ENCODE measurements at places on chromosomes 3 and 15.

DNA sequence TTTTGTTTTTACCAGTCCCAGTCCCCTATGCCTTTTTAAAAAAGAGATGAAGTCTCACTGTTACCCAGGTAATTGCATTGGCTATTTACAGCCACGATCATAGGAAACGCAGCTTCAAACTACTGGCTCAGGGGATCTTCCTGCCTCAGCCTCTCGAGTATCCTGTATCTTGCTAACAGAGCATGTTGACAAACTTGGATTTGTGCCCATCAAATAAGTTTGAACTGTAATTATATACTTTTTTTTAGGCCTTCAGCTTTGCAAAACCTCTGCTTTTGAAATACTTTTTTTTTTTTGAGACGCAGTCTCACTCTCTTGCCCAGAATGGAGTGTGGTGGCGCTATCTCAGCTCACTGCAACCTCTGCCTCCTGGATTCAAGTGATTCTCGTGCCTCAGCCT lies 3.0 kb upstream of the EDEM1 start:
- DNase-seq, result no peak

GRCh38 chr3:13064964-13065363 lies 8.3 kb downstream of the IQSEC1 start:
- DNase-seq, result no peak

DNA sequence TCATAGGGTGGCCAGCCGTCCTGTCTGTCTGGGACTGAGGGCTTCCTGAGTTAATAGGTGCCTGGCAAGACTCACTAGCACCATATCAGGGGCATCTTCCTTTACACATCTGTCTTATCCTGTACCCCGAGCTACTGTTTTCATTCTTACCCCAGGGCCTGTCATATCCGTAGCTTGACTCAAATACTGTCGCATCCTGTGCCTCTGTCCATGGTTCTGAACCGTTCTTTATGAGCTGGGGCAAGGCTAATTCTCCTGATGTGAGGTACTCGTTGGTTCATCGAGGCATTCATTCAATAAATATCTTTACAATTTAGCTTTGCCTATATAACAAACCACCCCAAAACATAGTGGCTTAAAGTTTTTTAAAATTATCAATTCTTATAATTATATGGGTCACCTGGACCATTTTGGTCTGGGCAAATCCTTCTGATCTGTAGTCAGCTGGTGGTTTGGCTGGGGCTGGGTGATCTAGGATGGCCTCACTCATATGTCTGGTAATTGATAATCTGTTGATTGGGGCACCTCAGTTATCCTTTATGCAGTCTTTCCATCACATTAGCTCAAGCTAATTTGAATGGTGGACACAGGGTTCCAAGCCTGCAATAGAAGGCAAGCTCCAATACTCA lies 121.2 kb downstream of the TLE3 start:
- DNase-seq, result peak; percentile 40

DNA sequence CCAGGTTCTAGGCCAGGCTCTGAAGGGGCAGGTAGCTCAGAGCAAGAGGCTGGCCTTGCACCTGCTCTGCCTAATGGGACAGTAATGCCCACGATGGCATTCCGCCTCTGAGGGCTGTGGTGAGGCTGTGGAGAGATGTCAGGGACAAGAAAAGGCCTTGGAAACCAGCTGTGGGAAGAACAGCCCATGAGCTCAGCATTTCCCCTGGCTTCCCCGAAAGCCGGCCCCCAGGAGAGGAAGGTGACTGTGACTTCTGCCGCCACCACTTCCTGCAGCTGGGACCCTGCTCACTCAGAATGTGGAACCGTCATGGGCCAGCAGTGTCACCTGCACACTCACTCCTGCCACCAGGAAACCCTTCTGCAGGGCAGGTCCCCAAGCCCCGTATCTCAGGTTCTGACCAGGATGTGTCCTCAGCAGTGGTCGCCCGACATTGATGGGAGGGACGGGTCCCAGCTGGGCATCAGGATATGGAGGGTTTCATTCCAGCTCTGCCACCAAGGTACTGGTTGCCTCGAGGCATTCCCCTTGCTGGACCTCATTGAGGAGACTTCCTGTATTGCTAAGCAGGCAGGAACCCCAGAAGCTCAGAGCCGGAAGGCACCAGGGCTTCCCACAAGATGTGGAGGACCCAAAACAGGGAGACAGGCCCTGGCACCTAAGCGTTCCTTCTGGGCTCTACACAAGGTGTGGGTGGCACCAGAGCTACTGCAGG lies 30.7 kb downstream of the SEMA7A start:
- peak; percentile 39 for DNase-seq

DNA sequence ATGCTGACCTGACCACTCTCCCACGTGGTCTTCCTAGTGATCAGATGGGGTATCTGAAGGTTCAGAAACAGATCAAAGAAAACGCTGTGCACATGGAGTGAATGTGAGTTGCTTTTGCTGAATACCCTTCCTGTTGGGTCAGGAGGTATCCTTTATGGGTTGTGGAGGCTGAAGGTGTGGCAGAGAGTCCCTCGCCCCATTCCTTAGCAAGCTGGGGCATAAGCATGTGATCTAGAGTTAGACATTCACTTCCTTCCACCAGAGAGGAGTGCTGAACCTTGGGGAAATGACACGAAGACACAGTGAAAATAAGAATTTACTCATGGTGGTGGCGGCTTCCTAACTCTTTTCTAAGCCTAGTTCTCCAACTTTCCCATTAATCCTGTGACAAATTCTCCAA lies 27.8 kb upstream of the SPTBN5 start:
- DNase-seq, result no peak

DNA sequence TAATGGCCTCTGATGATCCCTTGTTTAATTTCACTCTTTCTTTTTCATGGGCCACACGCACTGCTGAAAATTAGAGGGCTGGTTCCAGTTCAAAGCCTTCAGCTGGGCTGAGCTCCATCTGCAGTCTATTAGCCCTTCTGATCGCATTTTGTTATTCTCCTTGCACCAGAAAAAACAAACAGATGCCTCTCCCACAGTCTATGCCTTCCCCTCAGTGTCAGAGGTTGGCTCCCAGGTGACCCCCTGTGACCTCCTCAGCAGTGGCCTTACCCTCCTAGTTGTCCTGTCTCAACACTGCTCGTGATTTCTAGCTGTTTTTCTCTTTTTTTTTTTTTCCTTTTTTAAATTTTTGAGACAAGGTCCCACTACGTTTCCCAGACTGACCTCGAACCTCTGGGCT lies 77.1 kb upstream of the PRTG start:
- DNase-seq, result no peak

DNA sequence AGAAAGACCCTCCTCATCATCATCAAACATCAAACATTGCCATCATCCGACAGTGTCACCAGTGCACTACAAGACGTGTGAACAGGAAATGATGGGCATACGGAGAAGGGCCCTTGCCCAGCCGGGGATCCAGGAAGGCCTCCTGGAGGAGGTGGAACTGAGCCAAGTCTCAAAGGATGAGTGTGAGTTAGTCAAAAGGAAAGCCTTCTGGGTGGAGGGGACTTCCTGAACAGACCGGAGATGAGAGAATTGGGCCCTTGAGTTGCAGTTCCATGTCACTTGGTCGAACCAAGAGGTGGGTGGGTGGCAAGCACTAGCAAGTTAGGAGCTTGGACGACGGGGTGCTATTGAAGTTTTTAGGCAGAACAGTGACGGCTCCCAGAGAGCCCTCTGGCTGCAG lies 8.5 kb downstream of the SEMA4B start:
- DNase-seq, result no peak

DNA sequence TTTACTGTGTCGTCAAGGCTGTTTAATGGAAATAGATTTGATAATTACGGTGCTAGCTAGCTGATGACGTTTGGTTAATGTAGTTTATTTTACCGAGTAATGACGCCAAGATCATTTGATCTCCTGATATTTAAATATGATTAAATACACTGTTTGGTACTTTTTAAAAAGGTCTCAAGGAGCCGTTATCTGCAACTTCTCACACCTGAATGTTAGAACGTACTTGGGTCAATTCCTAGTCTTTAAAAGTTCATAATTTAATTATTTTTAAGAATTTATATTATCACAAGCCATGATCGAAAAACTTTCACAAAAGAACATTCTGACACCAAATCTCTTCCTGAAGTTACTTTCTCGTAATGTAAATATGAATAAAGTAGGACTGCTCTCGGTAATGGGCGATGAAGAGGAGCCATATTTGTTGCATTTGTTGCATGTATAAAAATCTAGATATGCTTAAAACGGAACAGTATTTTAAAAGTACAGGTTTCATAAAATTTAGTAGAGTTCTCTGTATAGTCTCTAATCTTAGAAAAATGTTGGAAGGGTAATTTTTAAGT lies 16.2 kb upstream of the CHD2 start:
- DNase-seq, result no peak

GRCh38 chr15:41183581-41183980 lies 47.0 kb downstream of the EXD1 start:
- DNase-seq, result no peak

- DNase-seq, result peak; percentile 64
These were observed at the start of gene PLXND1 for GRCh38 chr3:129606636-129607390. TSS of gene PLXND1 (minus strand) at chr3:129606676. CDS start at chr3:129606639, 37 bp downstream.

DNA sequence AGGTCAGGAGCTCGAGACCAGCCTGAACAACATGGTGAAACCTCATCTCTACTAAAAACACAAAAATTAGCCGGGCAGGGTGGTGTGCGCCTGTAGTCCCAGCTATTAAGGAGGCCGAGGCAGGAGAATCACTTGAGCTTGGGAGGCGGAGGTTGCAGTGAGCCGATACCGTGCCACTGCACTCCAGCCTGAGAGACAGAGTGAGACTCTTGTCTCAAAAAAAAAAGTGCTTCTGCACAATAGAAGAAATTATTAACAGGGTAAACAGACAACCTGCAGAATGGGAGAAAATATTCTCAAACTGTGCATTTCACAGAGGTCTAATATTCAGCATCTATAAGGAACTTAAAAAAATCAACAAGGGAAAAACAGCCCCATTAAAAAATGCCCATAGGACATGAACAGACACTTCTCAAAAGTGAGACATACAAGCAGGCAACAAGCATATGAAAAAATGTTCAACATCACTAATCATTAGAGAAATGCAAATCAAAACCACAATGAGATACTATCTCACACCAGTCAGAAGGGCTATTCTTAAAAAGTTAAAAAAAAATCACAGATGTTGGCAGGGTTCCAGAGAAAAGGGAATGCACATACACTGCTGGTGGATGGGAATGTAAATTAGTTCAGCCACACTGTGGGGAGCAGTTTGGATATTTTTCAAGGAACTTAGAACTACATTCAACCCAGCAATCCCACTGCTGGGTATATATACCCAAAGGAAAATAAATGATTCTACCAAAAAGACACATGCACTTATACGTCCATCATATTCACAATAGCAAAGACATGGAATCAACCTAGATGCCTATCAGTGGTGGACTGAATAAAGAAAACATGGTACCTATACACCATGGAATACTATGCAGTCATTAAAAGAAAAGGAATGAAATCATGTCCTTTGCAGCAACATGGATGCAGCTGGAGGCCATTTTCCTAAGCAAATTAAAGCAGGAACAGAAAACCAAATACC lies 75.5 kb downstream of the MSL2 start:
- DNase-seq, result no peak

Measured in CD4-positive, alpha-beta T cell treated with Interleukin-12 subunit alpha and Interleukin-12 subunit beta, for 1 hour (primary cell).